ENCODE measurements at places on chromosomes 1 and 21.

DNA sequence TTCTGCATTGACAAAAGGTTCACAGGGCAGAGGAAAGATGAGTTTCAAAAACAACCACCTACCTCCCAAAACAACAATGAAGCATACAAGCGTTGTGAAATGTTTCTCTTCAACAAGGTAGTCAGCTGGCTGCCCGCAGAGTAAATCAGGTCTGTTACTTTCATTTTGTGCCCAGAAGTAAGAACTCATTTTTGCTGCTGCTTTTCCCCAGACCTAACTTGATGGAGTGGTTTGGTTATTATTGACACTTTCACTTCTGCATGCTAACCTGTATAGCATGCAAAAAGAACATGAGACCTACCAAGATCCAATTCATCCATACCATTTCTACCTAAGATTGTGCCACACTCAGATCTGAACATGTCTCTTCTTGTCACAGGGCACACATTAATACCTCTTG lies 1.3 kb downstream of the SLC9C2 start:
- no peak for DNase-seq

GRCh38 chr1:21865609-21865942 lies 53.5 kb downstream of the LDLRAD2 start:
- no peak for DNase-seq

- DNase-seq = peak; percentile 48
These were observed 263.7 kb upstream of the SGIP1 start for GRCh38 chr1:66270119-66270812.

DNA sequence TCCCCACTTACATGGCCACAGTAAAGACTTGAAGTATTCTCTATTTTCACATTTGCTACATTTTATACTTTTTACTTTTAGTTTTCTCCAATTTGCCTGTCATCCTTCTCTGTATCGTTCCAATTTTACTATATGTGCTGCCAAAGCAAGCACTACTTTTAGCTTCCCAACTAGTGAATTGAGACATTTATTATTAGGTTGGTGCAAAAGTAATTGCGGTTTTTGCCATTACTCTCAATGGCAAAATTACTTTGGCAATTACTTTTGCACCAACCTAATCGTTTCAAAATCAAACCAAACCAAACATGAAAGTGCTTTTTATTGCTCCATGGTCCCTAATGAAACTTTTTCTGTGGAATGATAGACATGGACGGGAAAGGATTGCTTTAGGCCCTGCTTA lies 56.6 kb upstream of the ATF3 start:
- no peak for DNase-seq

DNA sequence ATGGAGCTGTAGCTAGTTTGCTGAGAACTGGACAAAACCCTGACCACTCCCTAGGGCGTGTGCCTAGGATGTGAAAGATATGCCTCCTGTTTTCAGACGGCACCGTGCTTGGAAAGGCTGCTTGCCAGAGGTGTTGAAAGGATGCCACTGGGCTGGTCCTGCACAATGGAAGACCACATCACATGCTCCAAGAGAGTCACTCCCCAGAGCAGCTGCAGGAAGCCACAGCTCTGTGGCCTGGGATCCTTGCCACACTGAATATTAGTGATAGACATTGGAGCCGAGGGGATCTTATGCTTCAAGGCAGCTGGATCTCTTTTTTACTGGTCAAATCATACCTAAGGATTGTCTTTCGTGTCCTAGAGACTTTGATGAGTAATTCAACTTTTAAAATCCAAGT lies 6.6 kb upstream of the APP start:
- DNase-seq = no peak

DNA sequence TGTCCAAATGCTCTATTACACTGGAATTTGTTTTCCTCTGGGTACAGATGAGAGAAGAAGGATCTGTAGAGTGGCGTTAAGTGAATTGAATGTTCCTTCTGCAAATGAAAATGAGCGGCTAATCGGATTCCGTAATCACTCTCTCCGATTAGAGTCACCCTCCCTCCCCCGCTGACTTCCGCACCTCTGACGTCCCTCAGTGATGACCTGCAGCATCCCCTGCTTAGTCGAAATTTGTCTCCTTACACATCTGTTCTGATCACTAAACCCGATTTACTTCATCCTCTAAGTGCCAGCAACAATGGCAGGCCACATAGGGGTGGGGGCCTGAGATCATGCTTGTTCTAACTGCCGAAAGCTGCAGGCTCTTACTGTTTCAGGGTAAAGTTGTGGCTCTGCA lies 378.7 kb downstream of the SEC16B start:
- no peak for DNase-seq

- no peak for DNase-seq
These were observed 14.3 kb upstream of the LPAR3 start for GRCh38 chr1:84907095-84907827.

DNA sequence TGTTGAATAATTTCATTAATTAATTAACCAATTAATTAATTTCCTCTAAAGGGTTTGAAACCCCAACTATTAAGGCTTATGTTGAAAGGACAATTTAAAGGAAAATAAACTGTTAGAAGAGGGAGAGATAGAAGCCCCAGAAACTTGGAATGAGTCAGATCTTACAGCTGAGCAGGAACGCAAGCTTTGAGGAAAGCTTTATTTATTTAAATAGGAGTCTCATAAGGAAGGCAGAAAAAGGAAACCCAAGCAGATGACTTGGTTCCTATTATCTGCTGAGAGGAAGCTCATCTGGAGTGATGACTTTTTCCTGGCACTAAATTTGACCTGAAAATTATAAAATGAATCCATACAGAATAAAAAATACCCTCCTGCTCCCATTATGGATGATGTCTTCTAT lies 105.1 kb downstream of the ROR1 start:
- DNase-seq = no peak

DNA sequence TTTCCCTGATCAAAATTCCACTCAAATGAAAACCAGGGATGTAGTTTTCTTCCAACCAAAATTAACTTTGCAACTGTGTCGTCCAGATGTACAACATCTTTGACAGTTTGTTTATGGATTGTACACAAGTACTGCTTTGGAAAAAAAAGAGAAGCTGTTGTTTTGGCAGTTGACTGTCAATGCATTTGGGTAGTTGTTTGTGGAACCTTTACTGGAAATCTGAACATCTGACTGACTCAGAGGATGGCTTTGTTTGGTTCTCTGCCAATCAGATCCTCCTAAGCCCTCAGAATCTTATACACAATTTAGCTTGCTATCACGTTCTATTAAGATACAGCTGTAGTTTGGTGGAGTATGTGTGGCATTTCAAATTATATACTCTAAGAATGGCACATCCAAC lies 195.0 kb downstream of the KCNK2 start:
- DNase-seq = no peak

DNA sequence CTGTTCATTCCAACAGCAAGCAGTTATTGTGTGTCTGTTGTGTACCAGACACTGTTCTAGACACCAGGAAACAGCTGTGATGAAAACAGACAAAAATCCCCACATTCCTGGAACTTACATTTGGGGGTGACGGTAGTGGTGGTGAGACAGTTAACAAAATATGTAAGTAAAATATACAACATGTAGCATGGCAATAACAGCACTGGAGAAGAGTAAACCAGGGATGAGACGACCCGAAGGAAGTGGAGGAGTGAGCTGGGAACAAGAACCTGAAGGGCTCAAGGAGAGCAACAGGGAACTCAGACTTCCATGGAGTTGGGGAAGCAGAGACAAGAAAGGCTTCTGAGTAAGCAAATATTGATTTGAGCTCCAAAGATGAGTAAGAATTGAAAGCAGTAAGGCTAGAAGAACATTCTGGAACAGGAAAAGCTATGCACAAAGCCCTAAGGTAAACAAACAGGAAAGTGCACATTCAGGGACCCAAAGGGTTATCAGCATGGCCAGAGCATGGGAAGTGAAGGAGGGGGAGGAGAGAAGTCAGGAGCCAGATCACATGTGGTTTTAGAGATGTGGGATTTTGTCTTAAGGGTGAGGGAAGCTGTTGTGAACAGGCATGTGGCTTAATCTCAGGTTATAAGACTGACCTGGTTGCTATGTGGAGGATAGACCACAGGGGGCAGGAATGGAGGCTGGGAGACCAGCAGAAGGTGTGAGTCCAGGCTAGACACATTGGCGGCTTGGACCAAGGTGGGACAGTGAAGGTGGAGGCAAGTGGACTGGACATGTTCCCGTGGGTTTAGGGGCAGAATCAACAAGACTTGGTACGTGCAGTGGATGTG lies 7.3 kb downstream of the CSF1 start:
- no peak for DNase-seq

DNA sequence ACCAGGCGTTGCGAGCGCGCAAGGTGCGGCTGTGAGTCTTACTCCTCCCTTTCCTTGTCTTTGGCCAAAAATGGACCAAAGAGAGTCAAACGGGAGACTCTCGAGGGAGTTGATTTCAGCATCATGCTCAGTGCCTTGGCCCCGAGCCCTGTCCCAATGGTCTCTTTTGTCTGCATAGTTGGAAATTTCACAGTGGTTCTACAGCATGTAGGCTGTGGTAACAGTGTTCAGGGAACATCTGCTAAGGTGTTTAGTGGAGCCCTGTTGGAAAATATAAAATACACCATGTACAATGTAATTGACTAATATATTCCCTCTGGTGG lies 2.7 kb downstream of the CACNA1E start:
- no peak for DNase-seq

DNA sequence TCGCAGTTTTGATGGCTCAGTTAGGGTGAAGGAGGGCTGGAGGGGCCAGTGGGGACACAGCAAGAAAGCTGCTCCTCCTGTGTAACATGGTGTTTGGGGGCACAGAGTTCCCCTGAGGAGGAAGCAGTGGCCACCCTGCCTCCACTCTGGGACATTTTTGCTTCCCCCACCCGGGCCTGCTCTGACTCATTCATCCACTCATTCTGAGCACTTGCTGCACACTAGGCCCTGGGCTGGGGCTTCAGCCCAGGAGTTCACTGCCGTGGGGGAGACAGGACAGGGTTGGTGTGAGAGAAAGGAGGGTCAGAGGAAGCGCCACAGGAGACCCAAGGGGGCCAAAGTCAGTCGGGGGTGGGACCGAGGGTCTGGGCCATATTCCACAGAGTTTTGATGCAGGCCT lies 41.4 kb upstream of the ACOT11 start:
- no peak for DNase-seq

DNA sequence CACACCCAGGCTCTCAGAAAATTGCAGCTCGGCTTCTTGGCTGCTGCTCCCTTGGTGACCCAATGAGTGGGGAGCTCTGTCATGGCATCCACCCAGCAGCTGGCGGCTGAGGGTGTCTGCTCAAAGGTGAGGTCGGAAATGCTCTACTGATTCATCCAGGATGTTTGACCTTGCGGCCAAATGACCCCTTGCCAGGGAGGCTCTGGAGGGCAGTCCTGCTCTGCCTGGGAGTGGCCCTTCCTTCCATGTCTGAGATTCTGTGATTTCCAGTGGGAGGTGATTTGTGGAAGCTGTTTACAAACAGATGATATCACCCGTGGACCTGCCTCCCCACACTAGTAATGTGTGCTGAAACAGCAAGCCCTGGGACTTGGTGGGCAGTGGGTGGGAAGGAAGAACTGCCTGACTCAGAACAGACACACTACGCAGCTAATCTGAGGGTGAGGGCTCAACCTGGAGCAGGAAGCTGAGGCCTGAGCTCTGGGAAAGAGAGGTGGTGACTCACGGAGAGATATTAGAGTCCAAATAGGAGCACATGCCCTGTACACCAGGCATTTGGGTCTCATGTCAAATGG lies 3.0 kb downstream of the CRCT1 start:
- DNase-seq = no peak

GRCh38 chr1:77467741-77468140 lies 185.9 kb downstream of the AK5 start:
- DNase-seq = no peak

DNA sequence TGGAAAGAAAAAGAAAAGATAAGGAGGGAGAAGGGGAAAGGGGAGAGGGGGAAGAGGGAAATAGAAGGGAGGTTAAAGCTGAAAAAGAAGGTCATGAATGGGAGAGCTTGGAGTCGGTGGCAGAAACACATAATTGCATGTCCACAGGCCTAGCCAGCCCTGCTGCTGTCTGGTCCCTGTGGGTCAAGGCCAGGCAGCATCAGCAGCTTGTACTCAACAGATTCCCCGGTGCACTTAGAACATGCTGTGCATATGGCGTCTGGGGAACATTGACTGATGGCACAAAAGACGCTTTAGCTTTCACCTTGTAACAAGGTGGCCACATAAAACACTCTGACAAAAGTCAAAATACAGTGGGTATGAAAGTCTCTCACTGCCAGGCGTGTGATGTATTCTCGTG lies 25.9 kb downstream of the COG2 start:
- no peak for DNase-seq

- peak; percentile 83 for DNase-seq
These were observed at the start of gene MANEAL for GRCh38 chr1:37793773-37794371. TSS of gene MANEAL (plus strand) at chr1:37793847. CDS start at chr1:37794183, 336 bp downstream.

DNA sequence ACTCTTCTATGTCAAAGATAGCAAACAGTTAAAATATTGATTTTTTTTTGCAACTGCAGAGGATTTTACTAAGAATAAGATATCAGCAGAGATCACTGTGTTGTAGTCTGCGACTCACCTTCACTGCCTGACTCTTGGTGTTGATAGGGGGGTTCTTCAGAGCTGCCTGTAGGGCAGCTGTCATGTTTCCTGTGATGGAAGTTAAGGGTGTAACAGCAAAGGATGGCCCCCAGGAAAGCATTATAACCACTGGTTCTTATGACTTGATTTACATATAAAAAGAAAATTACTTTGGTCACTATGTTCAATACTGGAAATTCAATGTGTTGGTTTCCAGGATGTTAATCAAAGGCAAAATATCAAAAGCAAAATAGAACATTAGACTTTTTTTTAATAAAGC lies 2.6 kb downstream of the ARPC5 start:
- peak; percentile 67 for DNase-seq

DNA sequence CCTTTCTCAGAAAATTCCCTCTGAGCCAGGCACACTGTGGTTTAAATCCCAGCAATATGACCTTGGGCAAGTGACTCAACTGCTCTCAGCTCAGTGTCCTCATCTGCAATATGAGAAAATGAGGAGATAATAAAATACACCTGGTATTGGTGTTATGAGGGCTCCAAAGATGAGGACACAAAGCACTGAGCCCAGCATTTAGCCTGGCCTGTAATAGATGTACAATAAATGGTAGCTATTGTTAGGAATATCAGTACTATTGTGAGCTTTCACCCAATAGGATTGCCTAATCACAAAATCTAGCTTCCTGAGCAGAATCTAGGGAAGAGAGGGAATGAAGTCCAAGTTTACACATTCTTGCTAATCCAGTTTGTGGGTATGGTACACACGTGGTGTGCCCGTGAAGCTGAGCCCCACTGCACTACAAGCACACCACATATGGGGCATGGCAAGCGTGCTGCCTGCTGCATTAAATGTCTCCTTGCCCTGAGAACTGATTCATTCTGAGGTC lies 24.3 kb upstream of the SLC30A1 start:
- no peak for DNase-seq

DNA sequence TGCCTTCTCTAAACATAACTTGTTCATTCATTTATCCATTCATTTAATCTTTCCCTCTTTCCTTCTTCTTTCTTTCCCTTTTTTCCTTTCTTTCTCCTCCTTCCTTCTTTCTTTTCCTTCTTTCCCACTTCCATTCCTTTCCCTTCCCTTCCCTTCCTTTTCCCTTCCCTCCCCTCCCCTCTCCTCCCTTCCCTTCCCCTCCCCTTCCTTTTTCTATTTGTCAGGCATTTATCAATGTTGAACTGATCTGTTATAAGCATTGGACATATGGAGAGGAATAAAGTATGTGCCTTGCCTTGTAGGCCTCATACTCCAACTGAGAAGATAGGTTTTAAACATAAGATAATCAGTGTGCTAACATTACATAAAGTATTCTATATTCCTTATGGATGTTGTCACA lies 23.7 kb upstream of the ATP6V1G3 start:
- DNase-seq = no peak
